ENCODE measurements at places on chromosomes 12 and 14.

- no peak for DNase-seq
These were observed 24.0 kb upstream of the EVL start for GRCh38 chr14:100041271-100041670.

- DNase-seq = no peak
These were observed 11.3 kb downstream of the CFAP54 start for GRCh38 chr12:96500693-96501092.

DNA sequence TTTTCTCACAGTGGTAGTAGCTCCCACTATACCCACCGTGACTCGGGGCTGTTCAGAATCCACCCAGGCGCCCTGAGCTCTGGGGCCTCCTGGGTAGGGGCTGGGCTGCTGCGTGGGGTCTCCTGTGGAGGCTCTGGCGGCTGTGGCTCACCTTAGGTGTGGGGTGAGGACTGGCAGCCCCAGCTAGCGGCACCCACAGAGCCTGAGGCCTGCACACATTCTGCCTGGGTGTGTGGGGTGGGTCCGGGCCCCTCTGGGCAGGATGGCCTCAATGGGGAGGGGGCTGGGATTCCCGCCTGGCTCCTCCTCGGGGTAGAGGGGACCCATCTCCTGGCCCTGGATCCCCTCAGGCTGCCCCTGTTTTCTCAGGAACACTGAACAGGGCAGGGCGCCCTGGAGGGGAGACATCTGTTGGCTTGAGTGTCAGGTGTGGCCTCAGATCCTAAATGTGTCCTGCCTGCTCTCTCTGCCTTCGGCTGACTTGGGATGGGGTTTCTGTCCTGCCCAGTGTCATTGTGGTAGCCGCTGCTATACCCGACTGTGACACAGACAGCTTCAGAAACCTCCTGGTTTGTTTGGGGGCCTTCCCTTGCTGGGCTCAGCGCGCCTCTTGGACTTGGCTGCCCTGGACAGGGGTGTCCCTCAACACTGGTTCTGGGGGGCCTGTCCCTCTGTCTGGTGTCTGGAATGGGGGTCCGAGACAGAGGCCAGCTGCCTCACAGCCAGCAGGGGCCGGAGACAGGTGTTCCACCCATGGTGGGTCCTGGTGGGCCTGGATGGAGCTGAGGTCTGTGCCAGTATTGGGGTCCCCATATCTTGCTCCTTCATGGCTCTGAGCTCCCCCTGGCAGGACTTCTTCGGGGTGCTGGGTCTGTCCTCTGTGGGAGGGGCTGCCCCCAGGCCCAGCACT, 354.9 kb downstream of the TMEM121 start:
- no peak for DNase-seq

DNA sequence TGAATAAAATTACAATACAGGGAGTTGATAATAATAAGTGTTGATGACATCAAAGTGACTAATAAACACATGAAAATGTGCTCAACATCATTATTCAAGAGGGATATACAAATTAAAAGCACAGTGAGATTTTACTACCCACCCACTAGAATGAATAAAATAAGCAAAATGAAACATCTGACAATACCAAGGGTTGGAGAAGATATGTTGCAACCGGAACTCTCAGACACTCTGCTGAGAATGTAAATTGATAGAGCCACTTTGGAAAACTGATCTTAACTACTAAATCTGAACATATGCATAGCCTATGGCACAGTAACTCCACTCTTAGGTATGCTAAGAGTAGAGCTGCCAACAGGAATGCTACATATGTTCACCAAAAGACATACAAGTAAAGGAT, 44.0 kb upstream of the CEP83 start:
- no peak for DNase-seq

DNA sequence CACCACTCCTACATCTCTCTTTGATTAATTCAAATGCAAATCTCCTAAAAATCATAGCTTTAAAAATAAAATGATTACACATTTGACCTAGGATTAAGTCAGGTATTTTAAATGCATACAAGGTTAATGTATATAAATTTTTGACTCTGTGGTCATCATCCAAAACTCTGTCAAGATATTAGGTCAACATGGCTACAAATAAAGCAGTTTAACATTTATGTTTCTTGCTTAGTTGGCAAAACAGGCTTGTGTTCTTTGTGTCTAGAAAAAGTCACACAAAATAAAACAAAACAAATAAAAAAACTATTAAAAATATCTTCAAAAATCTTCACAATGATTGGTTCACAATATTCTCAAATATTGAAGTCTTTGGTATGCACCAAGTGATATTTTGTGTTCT, 473.2 kb downstream of the LRFN5 start:
- no peak for DNase-seq

GRCh38 chr14:57038689-57039088, 228.4 kb upstream of the OTX2 start:
- DNase-seq = no peak

GRCh38 chr12:6367065-6367968, 8.0 kb downstream of the SCNN1A start:
- no peak for DNase-seq

DNA sequence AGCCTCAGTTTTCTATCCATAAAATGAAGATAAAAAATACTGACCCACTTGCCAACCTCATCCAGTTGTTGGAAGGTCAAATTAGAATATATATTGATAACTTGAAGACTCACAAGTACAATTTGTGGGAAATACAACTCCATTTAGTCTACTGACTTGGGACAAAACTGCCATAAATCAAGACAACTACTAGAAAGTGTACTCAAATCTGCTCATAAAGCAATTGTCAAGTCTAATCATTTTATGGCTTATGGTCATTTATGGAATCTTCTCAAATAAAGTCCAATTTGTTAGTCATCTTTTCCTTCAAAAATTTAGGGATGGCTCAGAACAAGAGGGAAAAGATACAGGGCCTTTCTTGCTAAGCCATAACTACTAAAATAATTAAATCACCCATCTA, 7.0 kb downstream of the BTG1 start:
- no peak for DNase-seq

GRCh38 chr12:42564556-42564955, 25.0 kb downstream of the PRICKLE1 start:
- DNase-seq = no peak

DNA sequence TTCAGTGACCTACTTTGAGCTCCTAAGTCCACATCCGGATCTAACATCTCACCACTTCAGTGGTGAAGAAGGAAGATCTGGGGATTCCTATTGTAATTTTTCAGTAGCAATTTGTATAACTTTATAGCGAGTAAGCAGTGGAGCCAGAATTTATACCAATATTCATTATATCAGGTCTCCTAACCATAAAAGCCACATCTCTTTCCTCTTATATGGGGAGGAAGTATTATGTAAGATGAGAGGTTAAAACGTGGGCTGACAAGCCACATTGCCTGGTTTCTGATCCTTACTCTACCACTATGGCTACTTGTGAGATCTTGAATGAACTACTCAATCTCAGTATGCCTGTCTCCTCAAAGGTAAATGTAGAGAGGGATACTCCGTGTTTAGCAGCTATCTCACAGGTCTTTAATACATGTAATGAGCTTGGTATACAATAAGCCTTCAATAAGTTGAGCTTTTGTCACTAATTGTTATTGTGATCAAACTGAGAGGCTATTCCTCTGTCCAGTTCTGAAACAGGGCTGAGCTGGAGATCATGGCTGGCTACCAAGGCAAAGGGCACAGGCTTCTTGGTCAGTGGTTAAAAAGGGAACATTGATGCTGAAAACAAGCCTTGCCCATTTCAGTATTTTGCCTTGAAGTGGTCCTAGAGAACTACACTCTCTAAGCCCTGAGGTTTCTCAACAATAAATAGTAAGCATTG, 3.3 kb upstream of the TMEM117 start:
- DNase-seq = no peak

DNA sequence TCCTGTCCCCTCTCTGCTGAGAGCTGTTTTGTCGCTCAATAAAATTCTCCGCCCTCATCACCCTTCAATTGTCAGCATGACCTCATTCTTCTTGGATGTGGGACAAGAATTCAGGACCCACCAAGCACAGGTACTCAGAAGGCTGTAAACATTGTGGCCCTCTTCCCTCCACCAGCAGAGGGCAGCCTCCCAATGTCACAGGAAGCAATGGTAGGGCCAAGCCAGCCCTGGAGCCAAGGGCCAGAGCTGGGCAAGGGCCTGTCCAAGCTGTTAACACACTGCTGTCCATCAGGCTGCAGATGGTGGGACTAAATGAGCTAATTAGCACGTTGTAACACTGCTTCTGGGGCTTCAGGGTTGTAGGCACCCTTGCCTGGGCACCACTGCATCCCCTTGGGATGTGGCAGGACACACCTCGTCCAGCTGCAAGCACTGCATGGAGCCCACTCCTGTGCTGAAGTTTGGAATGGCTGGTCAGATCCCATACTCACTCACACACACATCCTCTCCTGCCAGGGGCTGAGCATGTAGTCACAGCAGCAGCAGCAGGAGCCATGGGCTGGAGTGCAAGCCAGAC, 62.7 kb upstream of the HECTD1 start:
- no peak for DNase-seq

GRCh38 chr12:619346-619745, 43.9 kb downstream of the NINJ2 start:
- DNase-seq = no peak

All from H54 (cell line).